CD4-positive, alpha-beta T cell treated with Interleukin-6 for 4 hours (primary cell): ENCODE measurements at places on chromosomes 5 and 9.

- DNase-seq = no peak
These were observed 213.7 kb downstream of the TMEM38B start for GRCh38 chr9:105908069-105908468.

DNA sequence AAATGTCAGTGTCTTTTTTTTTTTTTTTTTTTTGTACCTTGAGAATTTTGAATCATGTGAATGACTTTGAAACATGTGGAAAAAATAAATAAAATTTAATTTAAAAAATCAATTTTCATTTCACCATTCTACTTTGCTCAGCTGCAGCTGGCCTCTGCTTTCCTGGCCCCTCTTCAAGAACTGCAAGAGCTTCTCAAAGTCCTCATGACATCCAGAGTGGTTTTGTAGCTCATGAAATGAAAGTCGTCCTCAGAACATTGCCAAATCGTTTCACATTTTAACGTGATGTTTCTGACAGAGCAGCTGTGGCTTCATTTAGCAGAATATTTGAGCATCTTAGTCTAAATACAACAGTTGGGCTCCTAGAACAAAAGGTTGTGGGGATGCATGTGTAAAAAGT lies 47.9 kb upstream of the TMEM215 start:
- DNase-seq = no peak

DNA sequence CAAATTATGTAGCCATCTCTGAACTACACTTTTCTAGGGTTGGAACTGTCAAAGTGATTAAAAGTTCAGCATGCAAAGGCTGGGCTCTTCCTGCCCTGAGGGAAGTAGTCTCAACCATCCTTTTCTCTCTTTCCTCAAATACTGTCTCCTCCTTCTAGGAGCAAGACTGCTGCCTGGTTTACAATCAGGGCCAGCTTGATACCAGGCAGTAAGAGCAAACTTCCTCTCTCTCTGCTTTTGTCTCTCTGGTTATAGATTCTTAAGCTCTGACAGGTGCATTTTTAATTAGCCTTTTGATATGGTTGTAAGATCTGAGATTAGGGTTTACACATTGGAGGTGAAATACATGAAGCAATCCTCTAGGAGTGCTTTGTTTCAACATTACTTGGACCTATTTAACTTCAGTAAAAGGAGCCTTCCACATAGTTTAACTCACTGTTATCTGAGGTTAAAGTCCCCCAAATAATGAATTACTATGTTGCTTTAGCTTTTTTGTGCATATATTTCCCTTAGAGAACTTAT lies 436.1 kb downstream of the SPATA31D1 start:
- no peak for DNase-seq

- no peak for DNase-seq
These were observed 238.0 kb downstream of the DMAC1 start for GRCh38 chr9:7561527-7562080.

DNA sequence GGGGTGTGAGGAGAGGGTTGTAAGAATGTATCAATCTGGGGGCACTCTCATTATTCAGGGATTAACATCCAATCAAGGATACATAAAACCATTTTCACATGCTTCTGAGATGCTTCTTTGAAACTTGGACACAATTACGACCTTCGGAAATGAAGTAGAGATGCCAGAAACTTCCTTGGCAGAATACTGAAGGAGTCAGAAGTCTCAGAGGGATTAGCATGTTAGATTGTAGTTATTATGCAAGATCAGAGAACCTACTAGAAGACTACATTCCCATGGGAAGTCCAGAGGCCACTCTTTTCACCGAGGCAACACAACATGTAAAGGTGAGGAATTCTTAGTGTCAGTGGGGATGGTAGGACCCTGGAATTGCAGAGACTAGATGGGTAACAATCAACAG lies 5.1 kb upstream of the SLC22A4 start:
- DNase-seq = no peak
